GM20000 (cell line): ENCODE measurements at places on chromosomes 2 and 18.

DNA sequence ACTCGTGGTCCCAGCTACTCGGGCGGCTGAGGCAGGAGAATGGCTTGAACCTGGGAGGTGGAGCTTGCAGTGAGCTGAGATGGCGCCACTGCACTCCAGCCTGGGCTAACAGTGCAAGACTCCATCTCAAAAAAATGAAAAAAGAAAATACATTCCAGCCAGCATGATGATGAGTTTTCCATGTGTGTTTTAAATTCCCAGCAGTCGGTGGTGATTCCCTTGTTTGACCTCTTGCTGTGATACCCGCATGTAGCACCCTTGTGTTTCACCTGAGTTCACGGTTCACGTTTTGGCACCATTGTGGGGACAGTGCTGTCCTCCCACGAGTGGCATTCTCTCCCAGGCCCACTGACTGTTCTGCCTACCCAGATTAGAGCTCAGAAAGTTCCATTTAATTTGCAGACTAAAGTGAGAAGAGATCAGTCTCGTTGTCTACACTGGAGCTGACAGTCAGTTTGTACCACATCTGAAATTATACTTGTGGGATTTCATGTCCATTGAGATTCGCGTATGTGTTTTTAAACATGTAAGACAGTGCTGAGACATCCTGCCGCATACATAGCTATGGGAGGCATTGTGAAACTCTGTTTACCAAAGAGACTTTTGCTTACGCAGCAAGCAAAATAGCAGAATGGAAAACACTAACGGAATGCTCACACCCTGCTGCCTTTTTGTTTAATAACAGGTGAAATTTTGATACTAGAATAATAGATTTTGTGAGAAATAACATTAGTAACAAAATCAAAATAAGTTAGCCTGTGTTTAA is 157.1 kb downstream of the GBX2 start:
- no peak for DNase-seq

DNA sequence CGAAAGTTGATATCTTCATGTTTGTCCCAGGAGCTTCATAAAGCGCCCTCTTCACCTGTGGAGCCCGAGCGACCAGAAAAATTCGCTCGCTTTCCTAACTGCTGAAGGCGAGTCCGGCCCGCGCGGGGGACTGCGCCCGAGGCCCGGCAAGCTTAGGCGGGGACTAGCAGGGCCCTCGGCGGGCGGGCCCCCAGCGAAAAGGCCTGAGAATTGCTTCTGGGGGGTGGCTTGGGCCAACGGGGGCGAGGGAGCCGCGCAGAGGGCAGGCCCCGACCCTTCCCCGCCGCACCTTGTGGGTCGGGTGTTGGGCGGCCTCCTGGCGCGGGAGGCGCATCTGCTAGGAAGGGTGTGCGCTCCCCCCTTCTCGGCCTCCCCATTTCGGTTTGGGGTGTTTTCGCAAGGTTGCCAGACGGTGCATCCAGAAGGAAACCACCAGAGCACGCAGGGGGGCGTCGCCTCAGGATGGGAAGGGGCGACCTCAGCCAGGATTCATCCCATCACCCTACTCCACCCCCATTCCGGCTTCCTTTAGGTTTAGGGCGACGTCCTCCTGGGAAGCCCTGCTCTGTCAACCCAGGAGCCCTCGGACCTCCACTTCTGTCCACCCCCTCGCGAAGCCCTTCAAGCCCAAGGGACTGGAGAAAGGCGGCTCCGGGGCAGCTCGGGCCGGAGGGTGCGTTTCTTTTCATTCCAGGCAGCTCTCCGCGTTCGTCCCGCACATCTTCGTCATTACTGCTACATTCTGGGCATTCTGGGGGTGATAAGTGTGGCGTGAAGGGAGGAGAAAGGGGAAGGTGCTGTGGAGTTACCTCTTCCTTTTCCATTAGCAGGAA is 9.1 kb downstream of the SP9 start:
- DNase-seq = peak; percentile 29

DNA sequence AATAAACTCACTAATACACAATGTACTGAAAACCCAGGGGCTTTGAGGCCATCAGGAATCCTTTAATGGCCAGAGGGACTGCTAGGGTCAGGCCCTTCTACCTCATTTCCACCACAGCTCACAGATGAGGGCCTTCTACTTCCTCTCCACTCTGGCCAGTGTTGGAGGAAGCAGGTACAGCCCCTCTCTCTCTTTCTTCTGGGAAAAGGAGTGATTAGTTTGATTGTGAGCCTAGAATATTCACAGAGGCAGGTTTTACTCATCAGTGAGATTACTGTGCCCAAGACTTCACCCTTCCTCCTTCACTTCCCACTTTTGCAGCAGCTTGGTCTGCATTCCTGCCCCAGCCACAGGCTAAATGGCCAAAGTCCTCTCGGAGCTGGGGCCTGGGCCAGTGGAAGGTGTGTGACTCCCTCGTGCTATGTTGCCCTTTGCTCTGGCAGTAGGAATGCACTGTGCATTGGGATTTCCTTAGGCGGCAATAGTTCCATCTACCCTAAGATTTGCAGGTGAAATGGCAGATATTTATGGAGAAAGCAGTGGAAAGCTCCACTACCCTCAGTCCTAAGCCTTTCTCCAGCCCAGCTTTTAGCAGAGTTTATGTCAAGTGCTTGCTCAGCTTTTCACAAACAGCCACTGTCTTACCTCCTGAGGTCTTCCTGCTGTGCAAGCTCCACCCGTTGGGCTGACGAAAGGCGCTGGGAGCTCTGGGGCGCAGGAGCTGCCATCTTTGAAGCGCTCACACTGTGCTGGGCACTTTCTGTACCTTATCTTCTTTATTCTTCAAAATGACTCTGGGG is 36.2 kb upstream of the YES1 start:
- no peak for DNase-seq

DNA sequence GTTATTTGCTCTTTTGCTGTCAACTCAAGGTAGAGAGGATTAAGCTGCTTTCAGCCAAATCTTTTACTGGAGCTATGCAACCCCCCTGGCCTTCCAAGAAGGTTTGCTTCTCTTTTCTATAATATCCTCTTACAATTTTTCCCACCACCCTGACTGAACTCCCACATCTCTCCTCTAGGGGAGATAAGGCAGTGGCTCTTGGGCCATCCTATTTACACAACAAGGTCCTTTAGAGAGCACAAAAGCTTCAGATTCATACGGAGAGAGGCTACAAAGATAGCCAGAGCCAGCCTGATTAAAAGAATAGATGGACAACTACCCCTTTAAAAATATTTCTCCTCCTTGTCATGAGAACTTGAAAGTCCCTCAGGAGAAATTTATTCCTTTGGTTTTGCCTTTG is 95.7 kb downstream of the TPGS2 start:
- no peak for DNase-seq

GRCh38 chr2:120576509-120577474 is 158.9 kb upstream of the GLI2 start:
- DNase-seq = no peak

DNA sequence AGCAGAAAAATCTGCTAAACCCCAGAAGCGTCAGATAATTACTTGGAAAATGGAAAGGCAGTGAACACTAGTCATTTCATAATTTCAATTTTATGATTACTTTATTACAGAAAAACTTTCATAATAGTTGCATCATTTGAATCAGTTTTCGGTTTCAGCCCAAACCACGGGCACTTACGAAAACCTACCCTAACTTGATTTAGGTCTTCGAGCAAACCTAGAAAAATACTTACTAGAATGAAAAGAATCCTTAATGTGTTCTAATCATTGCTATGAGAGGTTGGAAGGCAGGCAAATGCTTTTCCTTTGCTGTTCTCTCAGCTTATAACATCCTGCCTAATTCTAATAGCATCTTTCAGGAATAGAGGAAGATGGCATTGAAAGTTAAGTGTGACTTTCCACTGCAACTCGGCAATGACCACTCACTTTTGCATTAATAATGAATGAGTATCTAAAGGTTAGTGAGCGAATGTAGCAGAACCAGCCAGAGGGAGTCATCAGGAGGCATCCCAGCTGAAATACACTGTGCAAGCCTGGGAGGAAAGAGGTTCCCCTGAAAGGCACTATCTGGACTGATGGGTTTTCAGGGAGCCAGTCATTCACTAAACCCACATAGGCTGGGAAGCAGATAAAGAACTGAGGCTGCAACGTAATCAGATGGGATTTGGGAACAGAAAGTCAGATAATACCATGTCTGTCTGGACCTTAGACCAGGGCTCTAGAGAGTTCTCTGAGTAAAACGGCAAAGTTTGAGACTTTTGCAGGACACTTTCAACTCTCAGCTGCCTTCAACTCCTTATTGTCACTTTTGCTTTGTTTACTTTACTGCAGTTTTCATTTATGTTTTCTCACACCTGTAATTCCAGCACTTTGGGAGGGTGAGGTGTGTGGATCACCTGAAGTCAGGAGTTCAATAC is 520.8 kb downstream of the RNF144A start:
- no peak for DNase-seq

DNA sequence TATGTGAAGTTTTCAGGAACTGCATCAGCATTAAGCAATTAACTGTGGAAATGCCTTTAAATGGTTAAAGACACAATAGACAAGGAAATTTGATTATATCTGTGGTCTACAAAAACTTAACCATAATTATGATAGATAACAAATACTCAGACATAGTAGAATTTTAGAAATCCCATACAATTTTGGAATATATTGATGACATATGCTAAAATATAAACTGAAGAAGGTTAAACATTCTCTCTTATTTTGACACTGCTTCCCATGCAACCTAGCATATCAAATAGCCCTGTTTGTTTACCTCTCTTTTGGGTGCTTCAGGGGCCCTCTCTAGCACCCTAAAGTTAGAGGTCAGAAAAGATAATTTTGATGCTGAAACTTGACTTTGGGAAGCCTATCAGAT is 1274.8 kb upstream of the SLC39A10 start:
- DNase-seq = no peak

- no peak for DNase-seq
These were observed 138.2 kb upstream of the NFATC1 start for GRCh38 chr18:79257480-79257879.

- DNase-seq = peak; percentile 26
These were observed 9.0 kb downstream of the TBR1 start for GRCh38 chr2:161424891-161425727.

DNA sequence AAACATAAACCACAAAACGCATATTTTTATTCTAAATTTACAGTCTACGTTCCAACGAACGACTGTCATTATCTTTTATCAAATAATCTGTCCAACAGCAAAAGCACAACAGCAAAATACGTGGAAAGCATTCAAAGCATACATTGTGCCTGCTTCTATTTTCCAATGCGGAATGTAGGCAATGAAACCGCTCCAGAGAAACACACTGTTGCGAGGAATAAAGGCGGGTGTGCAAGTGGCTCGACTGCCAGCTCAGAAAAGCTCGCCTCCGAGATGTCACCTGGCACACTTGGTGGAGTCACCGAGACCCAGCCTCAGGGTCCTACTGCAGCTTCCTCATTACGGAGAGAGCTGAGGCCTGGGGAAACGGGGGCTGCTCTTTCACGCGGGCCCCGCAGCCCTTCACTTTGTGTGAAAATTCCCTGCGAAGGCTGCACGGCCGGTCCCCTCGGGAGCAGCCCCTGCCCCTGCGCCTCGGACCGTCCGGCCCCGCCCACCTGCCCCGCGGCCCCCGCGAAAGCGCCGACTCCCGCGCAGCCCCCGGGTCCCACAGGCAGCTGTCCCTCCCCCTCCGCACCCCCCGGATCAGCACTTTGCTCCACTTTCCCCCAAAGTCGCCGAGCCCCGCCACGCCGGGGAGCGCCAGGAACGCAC is 752 bp downstream of the MGAT4A start:
- no peak for DNase-seq

GRCh38 chr18:5155218-5155906 is 41.7 kb downstream of the AKAIN1 start:
- DNase-seq = no peak

- DNase-seq = no peak
These were observed 91.3 kb downstream of the TLK1 start for GRCh38 chr2:171069286-171069956.

- DNase-seq = no peak
These were observed 281.8 kb downstream of the GULP1 start for GRCh38 chr2:188573453-188573852.

GRCh38 chr18:21743166-21743832 is 2.7 kb downstream of the MIB1 start:
- DNase-seq = no peak

DNA sequence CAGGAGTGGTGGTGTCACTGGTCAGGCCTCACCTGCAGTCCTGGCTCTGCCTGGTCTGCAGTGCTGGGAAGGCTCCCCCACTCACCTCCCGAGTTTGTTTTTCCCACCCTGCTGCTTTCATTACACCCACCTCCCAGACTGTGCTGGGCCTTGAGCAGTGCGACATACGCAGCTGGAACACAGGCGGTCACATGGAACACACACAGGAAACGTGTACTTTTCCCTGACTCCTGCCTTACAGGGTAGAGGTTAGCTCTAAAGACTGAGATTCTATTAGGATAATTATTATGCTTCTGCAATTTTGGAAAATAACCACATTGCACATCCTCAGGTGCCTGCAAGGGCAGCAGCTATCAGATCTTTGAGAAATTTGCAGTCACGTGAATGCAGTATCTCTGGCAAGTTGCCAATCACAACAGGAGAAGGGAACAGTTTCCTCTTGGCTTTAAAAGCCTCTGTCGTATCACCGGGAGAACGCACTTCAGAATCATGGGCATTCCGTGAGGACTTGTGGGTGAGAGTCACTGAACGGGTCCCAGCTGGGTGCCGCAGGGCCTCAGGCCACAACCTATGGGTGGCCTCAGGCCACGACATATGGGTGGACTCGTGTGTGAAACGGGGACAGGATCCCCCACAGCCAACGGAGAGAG is 136.5 kb downstream of the ZNF236 start:
- no peak for DNase-seq

DNA sequence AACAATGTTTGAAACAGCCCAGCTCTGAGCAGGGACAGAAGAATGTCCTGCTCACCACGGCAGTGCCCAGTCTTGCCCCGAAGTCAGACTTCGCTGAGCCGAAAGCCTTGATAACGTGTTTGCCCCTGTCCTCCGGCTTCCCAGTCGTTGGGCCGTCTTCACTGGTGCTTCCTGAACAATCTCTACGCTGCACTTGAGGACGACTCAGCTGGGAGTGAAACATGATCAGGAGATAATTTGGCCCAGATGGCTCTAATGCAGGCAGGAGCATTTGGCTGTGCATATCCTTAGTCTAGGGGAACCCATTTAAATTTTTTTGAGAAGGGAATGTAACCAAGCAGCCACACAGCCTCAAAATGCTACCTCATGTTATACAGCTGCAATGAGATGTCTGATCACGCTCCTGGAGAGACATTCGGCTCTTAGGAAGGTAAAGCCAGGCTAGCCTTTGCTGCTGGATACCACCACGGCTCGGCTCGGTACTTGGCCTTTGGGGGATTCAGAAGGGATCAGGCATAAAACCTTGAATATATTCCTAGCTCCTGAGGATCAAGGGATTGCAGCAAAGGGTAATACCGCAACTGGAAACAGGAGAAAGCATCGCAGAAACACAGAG is 43.6 kb downstream of the FECH start:
- DNase-seq = no peak

- DNase-seq = no peak
These were observed 11.4 kb upstream of the DTNB start for GRCh38 chr2:25684577-25685473.

- DNase-seq = peak; percentile 9
These were observed 352.8 kb upstream of the KCNH7 start for GRCh38 chr2:163191372-163191771.

- DNase-seq = peak; percentile 19
These were observed 10.1 kb upstream of the NEU4 start for GRCh38 chr2:241798631-241799521.

GRCh38 chr2:46366668-46367052 is 69.5 kb downstream of the EPAS1 start:
- DNase-seq = no peak
